NCI-H446 (cell line): ENCODE measurements at places on chromosomes 11 and 22.
A peak's percentile ranks its signal among the peaks of the same experiment; 100 is the strongest.

- no peak for DNase-seq
Observed at GRCh38 chr11:38323961-38324761, 1726.1 kb upstream of the RAG2 start.

- DNase-seq = peak; percentile 58
Observed at GRCh38 chr11:45473341-45473895, 187.3 kb upstream of the SYT13 start.

- DNase-seq = no peak
Observed at GRCh38 chr11:110071197-110071596, 22.0 kb upstream of the ZC3H12C start.

GRCh38 chr22:24400726-24401596 is 26.4 kb upstream of the ADORA2A start:
- no peak for DNase-seq

DNA sequence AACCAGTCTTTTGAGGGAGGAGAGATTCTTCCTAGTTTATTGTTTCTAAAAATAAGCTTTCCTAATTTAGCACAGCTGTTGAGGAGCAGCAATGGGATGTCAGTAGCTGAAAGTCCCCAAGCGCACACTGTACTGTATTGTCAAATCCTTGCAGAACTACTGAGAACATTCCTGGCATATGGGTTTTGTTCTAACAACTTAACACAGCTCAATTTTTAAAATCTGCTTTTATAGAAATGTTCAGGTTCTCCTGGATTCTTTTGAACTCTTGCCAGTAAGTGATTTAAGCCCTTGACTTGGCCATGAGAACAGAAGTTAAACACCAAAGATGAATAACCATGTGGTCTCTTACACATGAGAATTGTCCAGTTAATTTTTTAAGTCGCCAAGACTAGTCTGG is 218.6 kb downstream of the FAT3 start:
- DNase-seq = peak; percentile 7

GRCh38 chr11:66936311-66936711 is 21.9 kb downstream of the PC start:
- no peak for DNase-seq

DNA sequence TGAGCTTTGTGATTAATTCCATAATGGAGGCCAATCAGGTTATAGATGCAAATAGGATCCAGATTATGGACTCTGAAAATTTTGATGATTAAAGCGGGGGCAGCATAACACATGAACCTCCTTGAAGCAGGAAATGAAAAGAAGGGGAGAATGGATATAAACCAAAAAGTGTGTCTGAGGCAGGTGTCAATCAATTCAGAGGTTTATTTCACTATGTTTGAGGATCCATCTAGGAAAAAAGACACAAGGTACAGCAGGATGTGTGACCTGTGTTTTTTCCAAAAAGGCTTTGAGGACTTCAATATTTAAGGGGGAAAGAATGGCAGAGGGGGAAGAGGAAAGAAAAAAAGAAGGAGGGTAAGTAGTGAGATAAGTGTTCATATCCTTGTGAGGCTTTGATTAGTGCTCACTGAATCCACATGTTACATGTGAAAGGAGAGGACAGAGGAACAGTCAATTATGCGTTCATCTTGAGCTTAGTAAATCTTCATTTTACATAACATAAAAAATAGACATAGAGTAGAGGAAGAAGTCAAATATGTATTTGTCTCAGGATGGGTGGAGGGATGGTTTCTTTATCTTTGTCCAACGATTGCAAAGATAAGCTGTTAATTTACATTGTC is 34.1 kb downstream of the MS4A2 start:
- DNase-seq = no peak

GRCh38 chr11:17252704-17253103 is 23.8 kb upstream of the NUCB2 start:
- no peak for DNase-seq

DNA sequence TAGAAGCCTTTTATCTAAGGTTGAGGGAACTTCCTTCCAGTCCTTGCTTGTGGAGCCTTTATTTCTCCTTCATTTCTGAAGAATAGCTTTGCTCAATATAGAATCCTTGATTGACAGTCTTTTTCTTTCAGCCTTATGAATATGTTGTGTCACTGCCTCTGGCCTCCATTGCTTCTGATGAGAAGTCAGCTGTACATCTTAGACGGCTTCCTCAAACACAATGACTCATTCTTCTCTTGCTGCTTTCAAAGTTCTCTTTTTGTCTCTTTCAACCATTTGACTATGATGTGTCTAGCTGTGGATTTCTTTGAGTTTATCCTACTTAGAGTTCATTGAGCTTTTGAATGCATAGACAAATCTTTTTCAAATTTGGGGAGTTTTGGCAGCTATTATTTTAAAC is 893.2 kb downstream of the BRD1 start:
- no peak for DNase-seq

- DNase-seq = peak; percentile 48
Observed at GRCh38 chr11:118918128-118918685, 7.5 kb downstream of the BCL9L start.

DNA sequence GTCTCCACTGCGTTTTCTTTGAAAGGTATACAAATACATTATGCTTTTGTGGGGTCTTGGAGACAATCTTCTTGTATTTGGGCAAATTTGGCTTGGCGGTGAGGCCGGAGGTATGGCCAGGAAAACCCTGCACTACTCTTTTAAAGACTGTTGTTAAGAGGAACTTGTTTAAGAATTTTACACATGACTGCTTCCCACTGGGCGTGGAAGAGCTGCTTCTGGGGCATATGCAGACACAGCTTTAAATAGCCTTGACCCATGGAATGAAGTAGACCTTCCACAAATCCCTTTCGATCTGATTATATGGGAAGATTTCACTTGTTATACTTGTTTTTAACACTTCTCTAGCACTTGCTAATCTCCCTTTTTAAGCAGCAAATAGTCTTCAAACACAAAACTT is 453.6 kb downstream of the MN1 start:
- DNase-seq = no peak

- no peak for DNase-seq
Observed at GRCh38 chr22:40533712-40534378, 102.7 kb downstream of the MRTFA start.

DNA sequence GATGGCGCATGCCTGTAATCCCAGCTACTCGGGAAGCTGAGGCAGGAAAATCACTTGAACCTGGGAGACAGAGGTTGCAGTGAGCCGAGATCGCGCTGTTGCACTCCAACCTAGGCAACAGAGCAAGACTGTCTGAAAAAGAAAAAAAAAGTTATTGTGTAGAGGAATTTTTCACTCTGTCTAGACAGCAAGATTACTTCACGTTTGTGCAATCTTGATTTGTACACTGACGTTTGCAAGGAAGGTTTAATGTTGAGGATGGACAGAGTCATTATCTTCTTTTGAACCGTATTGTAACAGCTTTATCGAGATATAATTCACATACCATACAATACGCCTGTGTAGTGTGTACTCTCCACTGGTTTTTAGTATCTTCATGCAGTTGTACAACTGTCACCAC is 3.7 kb downstream of the CTTN start:
- DNase-seq = no peak

- DNase-seq = no peak
Observed at GRCh38 chr11:132941761-132942160, 590.5 kb downstream of the OPCML start.

DNA sequence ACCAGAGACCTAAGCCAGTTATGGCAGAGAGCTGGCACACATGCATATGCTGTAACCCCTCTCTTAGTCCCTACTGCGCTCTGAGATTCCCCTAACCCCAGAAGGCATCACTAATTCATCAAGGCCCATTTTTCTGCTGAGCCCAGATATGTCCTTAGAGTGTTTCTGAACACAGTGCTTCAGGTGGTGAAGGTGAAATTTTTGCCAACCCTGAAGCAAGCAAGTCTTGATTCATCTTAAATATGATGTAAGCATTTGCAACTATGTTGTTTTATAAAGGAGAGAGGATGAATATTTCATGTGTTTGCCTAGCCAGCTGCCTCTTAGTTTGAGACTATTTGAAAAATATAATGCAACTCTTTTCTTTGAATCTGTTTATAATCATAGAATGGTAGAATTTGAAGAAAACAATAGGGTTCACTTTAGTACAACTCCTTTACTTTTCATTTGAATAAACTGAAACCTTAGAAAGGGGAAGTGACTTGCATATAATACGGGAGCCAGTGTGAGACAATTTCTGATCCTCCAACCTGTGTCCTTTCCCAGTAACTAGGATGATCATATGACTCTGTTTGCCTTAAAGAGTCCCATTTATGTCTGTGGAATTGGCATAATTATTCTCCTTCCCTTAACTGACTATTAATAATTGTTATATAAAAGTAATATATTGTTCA is 194.3 kb upstream of the MTNR1B start:
- no peak for DNase-seq

- no peak for DNase-seq
Observed at GRCh38 chr11:2927851-2928604, 1.2 kb downstream of the PHLDA2 start.

DNA sequence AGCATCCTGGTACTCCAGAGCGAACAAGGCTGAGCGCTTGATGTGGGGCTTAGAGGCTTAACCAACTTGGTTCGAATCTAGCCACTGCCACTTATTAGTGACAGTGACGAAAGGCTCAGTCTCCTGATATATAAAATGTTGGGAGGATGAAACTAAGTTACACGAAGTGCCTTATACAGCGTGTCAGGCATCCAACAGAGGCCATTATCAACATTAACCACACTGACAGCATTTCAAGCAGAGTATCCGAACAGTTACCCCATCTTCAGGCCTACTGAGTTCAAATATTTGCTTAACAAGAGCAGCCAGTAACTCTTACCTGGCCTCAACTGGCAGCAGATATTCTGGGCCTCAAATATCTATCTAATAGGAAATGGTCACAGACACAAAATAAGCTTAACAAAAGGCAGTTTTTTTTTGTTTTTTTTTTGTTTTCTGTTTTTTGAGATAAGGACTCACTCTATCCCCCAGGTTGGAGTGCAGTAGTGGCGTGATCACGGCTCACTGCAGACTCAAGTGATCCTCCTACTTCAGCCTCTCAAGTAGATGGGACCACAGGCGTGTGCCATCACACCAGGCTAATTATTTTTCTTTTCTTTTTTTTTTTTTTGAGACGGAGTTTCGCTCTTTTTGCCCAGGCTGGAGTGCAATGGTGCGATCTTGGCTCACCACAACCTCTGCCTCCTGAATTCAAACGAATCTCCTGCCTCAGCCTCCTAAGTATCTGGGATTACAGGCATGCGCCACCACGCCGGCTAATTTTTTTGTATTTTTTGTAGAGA is 2.9 kb downstream of the SERPIND1 start:
- no peak for DNase-seq

- DNase-seq = no peak
Observed at GRCh38 chr22:28091486-28091885, 172.4 kb upstream of the PITPNB start.

GRCh38 chr11:26199331-26200095 is 132.4 kb upstream of the ANO3 start:
- no peak for DNase-seq

GRCh38 chr11:4203603-4204360 is 109.2 kb downstream of the RRM1 start:
- DNase-seq = no peak

GRCh38 chr11:32953700-32954099 is 61.1 kb downstream of the QSER1 start:
- no peak for DNase-seq

DNA sequence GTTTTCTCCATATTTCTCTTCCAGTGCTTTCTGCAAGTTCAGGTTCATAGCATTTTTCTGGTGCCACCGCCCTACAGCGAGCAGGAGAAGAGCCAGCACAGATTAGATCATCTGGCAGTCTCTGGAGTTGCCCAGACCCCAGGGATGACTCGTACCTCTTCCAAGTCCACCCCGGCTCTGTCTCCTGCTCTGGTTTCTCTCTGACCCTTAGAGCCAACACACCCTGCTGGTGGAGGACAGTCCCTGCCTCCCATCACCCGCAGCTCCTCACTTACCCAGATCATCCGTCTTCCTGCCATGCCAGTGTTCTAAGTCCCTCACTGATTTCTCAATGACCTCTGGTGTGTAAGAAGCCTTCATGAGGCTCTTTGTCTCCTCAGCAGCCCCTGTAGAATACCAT is 28.0 kb downstream of the TST start:
- no peak for DNase-seq

GRCh38 chr11:116773203-116774097 is 663 bp upstream of the BUD13 start:
- DNase-seq = peak; percentile 75

GRCh38 chr11:45910623-45911022 is 3.6 kb upstream of the FREY1 start:
- no peak for DNase-seq

- DNase-seq = no peak
Observed at GRCh38 chr11:46457659-46458424, 66.3 kb upstream of the CHRM4 start.

DNA sequence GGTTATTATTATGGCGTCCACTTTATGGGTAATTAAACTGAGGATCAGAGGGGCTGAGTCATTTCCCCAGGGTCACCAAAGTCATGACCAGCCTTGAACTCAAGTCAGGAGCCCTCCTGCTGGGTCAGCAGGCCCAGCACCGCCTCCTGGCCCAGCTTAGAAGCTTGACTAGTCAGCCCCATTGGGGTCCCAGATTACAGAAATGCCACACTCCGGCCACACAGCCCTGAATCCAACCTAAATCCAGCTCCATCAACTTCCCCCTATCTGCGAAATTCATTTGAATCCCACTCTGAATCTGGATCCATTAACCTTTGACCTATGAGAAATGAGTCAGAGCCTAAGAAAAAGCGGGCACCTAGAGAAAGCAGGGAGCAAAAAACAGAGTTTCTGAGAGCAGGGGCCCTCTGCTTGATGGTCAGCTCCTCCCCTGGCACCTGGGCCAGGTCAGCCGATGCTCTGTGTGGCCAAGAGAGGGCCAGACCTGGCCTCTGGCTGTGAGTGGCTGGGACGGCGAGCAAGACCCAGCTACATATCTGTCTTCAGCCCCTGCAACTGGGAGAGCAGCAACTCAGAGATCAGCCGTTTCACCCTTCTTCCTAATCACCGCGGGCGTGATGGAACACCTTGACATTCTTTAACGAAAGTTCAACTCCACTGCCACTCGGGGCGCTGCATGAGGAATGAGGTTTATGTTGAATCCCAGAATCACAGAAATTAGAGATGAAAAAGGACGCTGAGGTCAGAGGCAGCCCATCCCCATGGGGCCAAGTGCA is 196.1 kb downstream of the TRIM29 start:
- DNase-seq = no peak

GRCh38 chr11:56883371-56883987 is 105.2 kb upstream of the OR5AK2 start:
- no peak for DNase-seq

- no peak for DNase-seq
Observed at GRCh38 chr11:60371386-60371785, 6.9 kb upstream of the MS4A7 start.

DNA sequence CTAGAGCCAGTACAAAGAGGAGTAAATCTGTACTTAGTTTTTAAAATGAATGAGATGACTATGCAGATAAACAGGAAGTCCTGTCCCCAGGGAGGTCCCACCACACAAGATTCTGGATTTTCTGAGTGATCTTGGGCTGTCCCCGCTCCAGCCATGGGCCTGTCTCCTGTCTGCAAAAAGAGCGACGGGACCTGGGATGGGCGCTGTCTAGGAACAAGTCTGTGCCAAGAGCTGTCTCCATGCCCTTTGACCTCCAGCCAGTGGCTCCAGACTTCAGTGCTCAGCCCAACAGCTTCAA is 6.0 kb downstream of the CSNK1E start:
- DNase-seq = no peak

GRCh38 chr11:2778630-2779498 is 79.1 kb upstream of the KCNQ1OT1 start:
- peak; percentile 77 for DNase-seq
